Suppressor macrophage treated with lipopolysaccharide for 1 hour (primary cell): ENCODE measurements at places on chromosomes 11 and 22.

- DNase-seq, result no peak
Measured at GRCh38 chr22:29311464-29312217, 3.9 kb downstream of the RASL10A start.

DNA sequence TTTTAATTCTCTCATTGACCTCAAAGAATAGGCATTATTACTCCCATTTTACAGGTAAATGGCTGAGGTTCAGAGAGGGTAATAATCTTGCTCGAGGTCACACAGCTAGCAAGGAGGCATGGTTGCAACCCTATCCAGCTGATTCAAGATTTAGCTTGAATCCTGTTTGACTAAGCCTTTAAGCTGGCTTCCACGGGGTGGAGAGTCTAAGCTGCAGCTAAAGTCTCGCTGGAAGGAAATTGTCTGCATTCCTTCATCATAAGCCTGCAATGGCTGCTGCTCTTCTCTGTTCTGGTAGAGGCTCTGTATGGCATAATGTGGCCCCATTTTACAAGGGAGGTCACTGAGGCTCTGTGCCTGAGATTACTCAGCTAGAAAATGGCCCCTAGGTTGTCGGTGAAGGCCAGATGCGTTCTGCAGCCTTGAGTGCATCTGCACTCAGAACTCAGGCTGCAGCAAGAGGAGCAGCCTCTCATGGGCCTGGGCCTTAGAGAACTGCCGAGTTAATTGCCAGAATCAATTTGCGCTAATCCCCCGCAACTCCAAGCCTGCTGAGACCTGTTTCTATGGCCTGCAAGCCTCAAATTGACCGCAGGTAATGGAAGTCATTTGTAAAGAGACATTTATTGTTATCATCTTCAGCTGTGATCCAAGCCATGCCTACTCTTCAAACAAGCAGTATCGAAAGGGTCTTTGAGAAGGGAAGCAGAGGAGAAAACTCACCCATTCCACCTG is 44.1 kb upstream of the SEZ6L start:
- no peak for DNase-seq

DNA sequence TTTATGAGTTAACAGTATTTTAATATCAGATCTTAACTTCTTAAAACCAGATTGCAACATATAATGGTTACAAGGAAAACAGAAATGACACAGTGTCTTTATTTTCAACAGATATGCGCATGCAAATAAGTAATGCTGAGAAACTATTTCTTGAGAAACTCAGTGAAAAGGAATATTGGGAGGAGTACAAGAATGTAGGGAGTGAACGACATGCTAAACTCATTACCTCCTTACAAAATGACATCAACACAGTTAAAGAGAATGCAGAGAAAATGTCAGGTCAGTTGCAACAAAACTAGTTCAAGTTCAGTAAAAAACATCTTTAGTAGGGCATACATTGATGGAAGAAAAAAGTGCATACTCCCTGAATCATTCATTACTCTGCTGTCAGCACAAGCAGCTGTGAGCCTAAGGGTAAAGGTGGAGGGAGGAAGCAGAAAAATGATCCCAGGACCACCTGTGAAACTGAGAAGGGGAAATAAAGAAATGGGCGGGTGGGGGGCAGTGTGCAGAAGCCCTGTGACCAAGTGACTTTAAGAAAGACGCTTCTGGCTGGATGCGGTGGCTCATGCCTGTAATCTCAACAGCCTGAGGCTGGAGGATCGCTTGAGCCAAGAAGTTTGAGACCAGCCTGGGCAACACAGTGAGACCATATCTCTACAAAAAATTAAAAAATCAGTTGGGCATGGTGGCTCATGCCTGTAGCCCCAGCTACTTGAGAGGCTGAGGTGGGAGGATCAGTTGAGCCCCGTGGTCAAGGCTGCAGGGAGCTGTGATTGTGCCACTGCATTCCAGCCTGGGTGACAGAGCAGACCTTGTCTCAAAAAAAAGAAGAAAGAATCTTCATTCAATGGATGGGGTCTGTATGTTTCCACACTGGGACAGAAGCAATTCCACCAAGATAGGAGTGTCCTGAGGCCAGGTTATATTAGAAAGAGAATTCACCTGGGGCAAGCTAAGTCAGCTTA is 31.2 kb downstream of the CCDC83 start:
- no peak for DNase-seq

- peak; percentile 93 for DNase-seq
Measured at GRCh38 chr11:64181506-64182411, 4.2 kb upstream of the STIP1 start.

DNA sequence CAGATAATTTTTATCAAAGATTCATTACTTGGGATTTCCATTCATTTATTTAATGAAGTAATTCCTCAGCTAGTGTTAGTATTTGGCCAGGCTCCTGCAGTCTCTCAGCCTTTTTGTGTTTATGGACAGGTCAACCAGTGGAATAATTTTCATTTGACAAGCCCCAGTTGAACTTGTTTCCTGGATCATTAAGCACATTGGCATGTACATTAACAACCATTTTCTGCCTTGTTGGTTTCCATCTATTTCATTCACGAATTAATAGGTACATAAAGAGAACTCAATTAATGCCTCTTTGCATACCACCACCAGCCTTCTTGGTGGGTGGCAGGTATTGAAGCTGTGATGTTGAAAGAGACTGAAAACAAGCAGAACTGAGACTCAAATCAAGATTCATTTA is 745.2 kb downstream of the KCNA4 start:
- DNase-seq, result no peak

DNA sequence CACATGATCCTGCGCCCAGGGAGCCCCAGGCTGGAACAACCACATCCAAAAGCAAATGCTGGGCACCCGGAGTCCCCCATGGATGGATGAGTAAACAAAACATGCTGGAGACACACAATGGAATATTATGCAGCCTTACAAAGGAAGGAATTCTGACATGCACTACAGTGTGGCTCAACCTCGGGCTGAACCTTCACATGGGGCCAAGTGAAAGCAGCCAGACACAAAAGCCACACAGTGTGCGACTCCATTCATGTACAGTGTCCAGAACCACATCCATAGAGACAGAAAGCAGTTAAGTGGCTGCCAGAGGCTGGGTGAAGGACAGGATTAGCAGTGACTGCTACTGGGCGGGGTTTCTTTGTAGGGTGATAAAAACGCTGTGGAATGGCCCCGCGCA is 10.1 kb downstream of the POLR3H start:
- DNase-seq, result no peak

- no peak for DNase-seq
Measured at GRCh38 chr22:39089928-39090327, 7.1 kb upstream of the APOBEC3H start.

DNA sequence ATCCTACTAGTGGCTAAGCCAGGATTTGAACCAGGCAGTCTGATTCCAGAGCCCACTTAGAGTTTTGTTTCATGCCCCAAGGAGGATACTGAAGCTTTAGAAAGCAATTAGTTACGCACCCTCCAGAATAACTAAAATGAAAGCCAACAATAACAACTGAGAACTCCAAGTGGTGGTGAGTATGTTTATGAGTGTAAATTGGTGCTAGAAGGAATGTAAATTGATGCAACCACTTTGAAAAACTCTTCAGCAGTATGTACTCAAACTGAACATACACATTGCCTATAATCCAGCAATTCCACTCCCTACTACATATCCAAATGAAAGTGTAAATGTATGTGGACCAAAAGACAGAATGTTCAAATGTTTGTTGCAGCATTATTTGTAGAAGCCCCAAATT is 6.7 kb upstream of the ARL14EP start:
- no peak for DNase-seq

DNA sequence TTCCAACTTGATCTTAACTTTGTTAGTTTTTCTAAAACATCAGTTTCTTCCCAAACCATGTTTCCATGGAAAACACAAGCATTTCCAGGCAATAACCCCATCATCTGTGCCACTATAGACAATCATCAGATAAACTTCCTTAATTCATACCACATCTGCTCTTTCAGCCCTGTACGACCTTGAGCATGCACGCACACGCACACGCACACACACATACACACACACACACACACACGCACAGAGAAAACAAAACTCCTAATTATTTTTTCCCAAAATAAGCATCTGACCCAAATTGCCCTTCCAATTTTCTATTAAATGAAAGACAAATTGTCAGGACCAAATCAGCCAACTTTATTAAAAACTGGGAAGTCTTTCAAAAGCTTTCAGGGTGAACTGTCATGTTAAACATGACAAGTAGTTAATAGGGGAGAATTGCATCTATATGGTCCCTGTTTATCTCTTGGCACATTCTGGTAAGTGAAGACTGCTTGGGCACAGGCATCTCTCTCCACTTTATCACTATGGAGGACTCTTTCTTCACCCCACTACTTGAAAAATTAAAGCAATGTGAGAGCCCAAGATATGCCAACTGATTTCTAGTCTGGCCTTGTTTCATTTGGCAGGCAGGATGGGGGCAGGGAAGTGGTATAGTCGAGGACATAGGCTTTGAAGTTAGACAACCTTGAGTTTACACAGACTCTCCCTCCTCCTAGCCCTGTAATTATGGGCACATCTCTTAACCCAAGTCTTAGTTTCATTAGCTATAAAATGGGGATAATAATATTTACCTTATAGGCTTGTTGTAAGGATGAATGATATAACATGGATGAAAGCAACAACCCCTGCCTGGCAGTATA is 15.1 kb downstream of the ADM start:
- no peak for DNase-seq

GRCh38 chr11:93655047-93655446 is 6.4 kb upstream of the CEP295 start:
- DNase-seq, result peak; percentile 72

GRCh38 chr11:118909619-118910308 is 16.0 kb downstream of the BCL9L start:
- DNase-seq, result no peak

DNA sequence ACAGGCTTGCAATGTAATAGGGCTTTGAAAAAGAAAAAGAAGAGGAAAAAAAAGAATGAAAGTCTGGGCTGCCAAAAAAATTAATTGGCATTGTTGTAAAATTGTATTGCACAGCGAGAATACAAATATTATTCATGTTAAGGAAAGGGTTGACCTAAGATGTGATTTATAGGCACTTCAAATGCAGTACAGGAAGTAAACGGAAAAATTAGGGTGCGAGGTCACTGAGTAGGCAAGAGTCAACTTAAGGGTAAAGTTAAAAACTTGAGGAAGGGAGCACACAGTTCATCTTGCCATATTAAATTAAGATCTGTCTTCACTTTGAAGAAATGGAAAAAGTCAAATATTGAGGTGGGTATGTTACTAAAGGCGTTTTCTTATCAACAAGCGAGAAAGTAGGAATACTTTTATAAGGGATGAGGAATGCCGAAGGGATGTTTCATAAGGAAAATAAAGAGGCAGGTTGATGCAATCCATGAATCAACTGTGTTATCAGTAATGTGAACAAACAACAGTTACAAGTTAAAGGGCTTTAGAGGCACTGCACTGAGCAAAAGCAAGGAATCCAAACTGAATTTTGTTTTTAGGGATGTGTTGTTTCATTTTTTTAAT is 123.0 kb downstream of the WT1 start:
- DNase-seq, result no peak

GRCh38 chr11:122599434-122599833 is 56.1 kb upstream of the UBASH3B start:
- DNase-seq, result no peak

DNA sequence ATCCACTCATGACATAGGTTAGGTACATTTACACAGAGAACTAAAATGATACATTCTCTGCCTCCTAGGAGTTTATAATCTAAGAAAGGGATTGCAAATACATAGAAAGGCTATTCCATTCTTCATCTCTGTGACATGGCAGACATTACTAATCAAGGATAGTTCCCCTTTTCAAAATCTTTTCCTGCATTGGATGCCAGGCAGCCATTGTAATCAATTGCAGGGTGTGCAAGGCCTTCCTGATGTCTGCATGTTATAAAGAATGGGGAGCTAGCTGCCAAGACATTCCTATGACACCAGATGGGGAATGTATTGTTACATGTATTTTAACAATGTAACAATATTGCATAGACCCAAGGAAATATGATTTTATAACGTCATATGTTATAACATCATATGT is 82.0 kb downstream of the KIRREL3 start:
- DNase-seq, result no peak

DNA sequence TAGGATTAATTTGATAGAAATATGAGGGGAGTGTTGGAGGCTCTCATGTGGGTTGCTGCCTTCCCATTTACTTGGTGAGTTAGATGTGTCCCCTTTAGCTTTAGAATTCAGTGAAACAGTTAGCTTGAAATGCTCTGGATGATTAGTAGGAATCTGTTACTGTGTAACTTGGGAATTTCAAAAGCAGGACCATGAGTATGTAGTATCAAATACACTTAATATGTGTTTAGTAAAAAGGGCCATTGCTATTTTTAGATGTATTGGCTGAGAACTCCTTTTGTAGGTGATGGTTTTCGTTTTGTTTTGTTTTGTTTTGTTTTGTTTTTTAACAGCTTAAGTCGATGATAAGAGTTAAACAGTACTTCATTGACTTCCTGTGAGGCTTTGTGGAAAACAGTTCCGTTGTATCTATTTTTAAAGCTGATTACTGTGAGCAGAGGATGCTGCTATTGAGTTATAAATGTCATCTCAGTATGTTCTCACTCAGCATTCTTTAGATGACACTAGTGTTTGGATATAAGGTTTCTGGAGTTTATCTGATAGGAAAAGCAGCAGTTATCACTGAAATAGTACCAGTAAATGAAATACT is 53.5 kb downstream of the MCAM start:
- peak; percentile 16 for DNase-seq

GRCh38 chr11:42054351-42054900 is 595.0 kb upstream of the LRRC4C start:
- DNase-seq, result no peak

GRCh38 chr11:125390946-125391345 is 105.1 kb downstream of the FEZ1 start:
- DNase-seq, result no peak

GRCh38 chr11:877565-877964 is 33.0 kb downstream of the CHID1 start:
- peak; percentile 27 for DNase-seq

DNA sequence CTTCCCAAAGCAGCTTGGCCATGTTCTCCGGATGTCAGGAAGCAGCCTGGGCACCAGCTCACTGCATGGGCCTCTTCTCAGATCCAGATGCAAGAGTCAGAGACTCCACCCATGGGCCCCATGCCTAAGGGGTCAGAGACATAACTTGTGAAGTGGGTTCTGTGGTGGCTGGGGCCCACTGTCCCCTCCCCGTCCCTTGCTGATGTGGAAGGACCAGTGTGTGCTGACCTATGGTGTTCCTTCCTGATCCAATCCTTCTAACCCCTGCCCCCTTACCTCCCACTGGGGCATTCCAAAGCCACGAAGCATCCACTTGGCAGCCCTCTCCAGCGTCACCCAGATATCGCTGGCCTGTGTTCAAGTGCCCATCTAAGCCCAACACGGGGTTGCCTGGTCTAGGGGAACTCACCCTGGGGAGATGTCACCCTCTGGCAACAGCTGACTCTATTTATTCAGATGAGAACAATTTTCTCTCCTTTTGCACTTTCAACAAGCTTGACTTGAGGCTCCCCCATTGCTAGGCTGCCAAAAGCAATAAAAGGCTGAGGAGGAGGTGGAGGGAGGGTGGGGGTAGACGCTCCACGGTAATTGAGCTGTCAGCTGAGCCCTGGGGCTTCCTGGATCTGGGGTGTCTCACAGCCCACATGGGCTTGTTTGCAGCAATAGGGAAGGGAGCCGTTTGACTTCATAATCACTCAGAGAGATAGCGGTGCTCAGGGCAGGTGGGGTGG is 158.5 kb downstream of the ADAMTS15 start:
- no peak for DNase-seq
